ENCODE measurements at places on chromosomes 1 and 21.

DNA sequence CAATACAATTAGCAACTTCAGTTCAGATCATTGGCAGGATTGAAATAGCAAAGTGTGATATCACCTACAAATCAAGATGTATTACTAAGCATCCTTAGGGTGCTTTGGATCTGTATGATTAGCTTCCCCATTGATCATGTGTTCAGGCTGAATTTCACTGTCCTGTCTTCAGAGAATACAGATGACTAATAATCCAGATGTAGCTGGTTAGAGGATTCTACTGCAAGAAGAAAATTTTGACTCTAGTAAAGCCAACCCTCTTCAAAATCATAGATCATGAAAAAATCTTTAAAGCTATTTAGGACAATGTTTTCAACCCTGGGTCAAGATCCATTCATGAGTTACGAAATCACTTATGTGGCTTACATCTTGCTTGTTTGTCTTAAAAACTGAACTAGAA, 184.4 kb downstream of the PTGER3 start:
- no peak for DNase-seq

GRCh38 chr1:208051651-208052050, 140.7 kb upstream of the CD34 start:
- no peak for DNase-seq

DNA sequence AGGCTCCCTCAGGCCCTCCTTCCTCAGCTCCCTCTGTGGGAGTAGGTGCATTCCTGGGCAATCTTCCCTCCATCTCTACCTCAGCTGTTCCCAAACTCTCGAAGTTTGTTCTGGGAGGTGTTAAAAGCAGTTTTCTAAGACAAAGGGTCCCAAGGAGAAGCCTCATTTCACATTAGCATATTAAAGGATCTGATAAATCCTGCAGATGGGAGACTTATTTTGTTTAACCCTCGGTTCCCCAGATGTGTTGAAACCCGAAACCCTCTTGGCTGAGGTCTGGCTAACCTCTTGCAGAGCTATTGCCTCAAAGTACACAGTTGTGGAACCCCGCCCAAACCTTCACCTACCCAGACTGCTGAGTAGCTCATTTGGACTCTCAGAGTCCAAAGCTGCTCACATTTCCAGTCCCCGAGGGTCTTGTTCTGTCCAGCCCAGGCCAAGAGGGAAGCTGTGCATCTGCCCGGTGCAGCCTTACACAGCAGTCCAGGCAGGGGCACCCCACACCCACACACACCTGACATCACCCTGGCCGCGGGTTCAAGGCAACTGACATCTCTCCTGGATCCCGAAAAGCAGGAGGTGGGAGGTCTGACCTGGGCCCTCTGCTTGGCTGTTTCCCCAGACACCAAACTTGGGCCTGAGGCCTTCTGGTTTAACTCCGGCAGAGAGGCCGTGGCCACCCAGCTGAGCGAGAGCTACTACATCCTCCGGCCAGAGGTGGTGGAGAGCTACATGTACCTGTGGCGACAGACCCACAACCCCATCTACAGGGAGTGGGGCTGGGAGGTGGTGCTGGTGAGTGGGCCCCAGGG, 19.5 kb upstream of the SELENON start:
- DNase-seq, result peak; percentile 15

- DNase-seq, result no peak
Observed at GRCh38 chr1:110608247-110608646, 2.1 kb upstream of the KCNA2 start.

DNA sequence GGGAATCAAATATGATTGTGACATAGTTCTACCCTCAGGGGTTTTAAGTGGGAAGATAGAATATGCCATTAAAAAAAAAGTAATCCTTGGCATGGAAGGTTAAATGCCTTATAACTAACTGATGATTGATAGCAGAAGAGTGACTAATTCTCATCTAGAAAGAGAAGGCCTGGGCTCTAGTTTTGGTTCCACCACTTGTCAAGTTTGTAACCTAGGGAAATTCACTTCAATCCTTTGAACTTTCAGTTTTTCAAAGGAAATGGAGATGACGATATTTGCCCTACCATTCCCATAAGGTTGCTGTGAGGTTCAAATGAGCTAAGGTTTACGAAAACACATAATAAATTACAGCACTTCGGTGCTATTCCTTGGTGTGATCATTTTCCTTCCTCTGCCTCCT, 88.5 kb downstream of the GPR88 start:
- DNase-seq, result peak; percentile 50

GRCh38 chr21:39674801-39675200, 62.1 kb downstream of the B3GALT5 start:
- DNase-seq, result no peak

DNA sequence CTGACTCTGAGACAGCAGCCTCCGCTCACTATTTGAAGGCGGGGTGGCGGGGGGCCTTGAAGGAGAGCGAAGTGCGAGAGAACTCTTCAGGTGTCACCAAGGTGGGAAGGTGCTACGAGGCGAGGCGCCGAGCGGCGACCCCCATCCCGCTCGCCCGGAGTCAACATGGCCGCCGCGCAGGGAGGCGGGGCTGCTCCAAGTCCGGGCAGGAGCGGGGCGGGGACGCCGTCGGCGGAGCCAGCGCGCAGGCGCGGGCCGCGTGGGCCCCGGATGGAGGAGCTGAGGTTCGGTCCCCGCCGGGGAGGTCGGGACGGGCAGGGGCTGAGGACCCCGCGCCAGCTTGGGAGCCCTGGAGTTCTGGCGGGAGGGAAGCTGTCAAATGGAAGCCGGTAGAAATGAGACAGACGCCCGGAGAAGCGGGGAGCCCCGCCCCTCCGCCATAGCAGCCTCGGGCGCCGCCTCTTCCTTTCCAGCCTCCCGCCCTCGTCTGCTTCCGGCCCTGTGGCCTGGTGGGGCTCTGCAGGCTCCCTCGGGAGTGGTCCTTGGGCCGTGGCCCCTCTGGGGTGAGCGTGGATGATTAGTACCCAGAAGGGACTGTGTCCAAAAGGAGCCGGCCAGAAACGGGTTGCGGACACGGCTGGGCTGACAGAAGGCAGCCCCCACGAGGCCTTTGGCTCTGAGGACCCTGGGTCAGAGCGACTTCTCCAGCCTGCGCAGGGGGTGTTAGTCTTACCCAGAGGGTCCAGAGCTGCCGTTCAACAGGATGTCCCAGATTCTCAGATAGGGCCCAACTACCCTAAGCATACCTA, at the start of gene PIGV:
Gene PIGV, plus strand, starts transcription at position 245 of the 809 bp plus-strand sequence. CDS start 2,866 bp downstream, outside the sequence.
- peak; percentile 79 for DNase-seq

GRCh38 chr21:45586289-45586858, 44.1 kb upstream of the SLC19A1 start:
- no peak for DNase-seq

DNA sequence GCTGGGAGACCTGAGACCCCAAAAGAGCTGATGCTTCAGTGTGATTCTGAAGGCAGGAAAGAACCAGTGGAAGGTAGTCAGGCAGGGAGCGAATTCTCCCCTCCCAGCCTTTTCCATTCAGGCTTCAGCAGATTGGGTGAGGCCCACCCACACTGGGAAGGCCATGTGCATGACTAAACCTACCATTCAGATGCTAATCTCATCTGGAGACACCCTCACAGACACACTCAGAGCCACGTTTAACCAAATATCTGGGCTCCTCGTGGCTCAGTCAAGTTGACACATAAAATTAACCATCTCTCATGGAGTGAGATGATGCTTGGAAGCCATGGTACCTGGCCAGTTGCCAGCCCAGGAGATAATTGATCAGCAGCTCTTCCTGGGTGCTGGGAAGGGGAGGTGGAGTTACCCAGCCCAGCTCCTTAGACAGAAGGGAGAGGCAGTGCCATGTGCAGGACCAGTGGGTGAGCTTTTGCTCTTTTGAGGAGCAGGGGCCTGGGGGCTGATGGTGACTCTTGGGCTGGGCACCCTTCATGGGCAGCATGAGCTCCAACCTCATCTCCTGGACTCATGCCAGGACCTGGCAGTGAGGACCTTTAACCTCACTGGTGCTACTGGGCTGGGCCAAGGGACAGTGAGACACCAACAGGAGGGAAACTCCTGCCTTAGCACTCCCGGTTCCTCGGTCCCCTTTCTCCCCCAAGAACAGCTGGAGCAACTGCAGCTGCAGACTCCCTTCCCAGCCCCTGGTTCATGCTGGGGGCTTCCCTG, 89.0 kb upstream of the ACTL8 start:
- DNase-seq, result peak; percentile 11

DNA sequence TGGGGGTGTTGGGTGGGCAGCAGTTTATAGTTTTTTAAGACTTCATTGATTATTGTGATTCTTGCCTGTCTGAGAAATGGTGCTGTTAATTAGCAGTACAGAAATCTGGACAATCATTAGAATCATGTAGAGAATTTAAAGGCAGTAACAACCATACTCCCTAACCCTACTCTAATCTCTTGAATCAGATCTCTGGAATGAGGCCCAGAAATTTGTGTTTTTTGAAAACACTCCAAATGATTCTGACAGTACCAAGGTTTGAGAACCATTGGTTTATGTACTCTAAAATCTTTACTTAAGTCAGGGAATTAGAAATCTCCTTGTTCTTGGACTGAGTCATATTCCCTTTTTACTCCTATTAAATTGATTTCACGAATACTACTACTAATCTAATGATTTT, 24.0 kb downstream of the FNBP1L start:
- DNase-seq, result peak; percentile 59

DNA sequence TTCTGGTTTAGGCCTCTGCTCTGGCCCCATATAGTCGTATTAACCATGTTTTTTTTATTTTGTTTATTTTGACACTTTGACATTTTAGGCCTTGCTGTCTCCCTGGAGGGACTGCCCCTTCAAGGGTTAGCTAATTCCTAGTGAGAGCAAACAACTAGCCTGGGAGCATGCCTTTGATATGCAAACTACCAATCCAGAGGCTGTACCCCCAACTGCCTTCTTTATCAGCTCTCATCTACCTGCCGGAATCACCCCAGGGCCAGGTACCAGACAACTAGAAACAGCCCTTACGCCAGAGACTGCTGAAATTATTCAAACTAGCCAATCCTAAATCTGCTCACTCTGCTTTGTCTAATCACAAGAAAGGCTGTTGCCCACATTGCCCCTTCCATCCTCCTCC, 13.0 kb upstream of the ST6GALNAC5 start:
- DNase-seq, result no peak

GRCh38 chr1:108595507-108595906, 35.6 kb downstream of the EEIG2 start:
- DNase-seq, result peak; percentile 29

DNA sequence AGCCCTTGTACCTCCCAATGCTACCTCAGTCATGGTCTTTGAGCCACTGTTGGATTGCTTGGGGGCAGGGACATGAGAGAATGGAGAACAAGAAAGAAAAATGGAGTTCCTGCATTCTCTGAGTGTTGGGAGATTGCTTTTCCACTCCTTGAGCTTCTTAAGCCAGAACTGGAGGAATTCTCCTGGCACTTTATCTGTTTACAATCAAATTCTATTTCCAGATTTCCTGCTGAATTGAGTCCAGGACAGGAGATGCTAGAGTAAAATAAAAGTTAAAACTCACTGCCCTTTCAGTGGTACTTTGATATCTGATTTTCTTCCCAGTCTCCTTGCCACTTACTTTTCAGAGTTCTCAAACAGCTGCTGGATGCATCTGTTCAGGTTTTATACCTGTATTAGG, 24.4 kb upstream of the DEPDC1 start:
- no peak for DNase-seq

DNA sequence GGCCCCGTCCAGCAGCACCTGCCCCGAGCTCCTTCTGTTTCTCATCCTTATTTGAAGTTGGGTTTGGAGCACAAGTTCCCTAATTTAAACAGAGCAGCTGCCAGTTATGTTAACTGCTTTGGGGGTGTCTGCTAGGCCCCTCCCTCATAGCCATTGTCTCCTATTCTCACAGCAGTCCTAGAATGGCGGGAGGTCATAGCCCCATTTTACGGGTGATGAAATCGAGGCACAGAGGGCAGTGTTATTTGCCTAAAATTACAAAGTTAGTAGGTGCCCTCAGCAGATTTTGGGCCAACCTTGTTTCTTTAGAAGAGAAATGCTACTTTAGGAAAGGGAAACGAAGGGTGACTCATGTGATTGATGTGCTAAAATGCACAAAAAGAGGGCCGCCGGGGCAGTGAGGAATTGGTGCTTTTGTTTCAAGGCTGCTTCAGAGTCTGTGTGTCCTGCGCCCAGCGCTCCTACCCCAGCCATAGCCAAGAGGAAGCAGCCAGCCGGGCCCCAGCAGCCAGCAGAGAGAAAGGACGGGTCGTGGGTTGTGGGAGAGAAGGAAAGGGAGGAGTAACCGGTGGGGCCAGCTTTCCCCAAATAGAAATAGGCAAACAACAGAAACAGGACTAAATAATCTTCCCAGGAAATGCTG, 13.0 kb downstream of the VANGL1 start:
- DNase-seq, result peak; percentile 47

- peak; percentile 70 for DNase-seq
Observed at GRCh38 chr1:12454406-12455391, 163.3 kb downstream of the DHRS3 start.

DNA sequence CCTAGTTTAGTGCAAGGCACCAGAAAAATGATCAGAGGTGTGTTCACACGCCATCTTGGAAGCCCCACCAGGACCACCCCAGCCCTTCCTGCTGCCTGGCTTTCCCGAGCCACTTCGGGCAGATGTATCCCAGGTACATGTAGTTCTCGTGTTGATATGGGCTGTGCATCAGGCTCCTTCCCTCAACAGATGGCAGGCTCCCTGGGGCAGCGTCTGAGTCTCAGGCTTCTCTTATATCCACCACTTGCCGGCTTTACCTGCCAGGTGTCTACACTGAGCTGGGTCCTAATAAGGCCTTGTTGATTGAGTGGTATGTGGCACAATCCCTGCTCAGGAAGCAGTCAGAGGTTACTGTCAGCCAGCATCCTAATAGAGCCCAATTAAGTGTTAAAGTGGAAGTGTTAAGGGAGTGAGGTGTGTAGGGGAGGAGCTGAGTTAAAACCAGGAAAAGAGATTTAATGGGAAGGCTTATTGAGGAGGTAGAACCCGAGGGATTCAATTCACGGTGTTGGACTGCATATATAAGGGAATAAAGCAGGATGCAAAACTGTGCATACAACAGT, 8.5 kb downstream of the GPA33 start:
- DNase-seq, result no peak

- peak; percentile 82 for DNase-seq
Observed at GRCh38 chr1:202184750-202185460, 8.7 kb upstream of the LGR6 start.

DNA sequence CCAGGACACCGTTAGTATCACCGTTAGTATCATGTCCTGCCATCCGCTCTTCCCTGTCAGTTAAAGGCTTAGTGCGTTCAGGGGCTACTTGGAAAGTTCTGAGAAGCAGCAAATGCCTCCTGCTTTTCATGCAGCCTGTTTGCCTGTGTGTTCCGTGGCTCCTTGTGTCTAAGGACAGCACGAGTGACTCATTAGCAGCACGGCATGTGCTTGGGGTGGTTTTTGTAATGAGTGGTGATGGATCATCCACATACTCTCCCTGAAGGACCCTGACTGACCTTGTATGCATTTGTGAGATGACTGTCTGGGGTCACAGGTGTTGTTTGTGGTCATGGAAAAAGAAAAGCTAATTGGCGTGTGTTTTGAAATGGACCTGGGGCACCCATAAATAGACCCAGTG, 221.9 kb downstream of the PBX1 start:
- peak; percentile 89 for DNase-seq

- DNase-seq, result no peak
Observed at GRCh38 chr1:181398544-181398943, 84.8 kb upstream of the CACNA1E start.

DNA sequence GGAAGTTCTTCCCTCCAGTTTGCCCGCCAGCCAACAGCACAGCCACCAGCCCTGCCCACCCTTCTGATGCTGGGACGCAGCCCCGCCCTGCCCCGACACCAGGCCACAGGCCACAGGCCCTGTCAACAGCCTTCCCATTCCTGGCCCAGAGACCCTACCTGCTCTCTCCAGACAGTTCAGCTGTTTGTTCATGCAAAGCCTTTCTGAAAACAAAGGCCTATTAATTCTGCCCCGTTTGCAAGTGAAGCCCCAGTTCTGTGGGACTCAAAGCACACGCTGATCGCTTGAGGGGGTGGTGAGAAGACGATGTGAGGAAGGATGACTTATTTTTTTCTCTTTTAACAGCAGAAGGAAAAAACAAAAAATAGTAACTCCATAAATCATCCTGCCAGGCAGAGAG, 55.4 kb upstream of the KIF26B start:
- no peak for DNase-seq

Data from RPMI7951 (cell line).